ENCODE measurements at places on chromosomes 7 and 10.

GRCh38 chr10:49664842-49665355, 14.6 kb upstream of the C10orf53 start:
- no peak for DNase-seq

GRCh38 chr7:6934981-6935380, 108.9 kb upstream of the CCZ1B start:
- no peak for DNase-seq

DNA sequence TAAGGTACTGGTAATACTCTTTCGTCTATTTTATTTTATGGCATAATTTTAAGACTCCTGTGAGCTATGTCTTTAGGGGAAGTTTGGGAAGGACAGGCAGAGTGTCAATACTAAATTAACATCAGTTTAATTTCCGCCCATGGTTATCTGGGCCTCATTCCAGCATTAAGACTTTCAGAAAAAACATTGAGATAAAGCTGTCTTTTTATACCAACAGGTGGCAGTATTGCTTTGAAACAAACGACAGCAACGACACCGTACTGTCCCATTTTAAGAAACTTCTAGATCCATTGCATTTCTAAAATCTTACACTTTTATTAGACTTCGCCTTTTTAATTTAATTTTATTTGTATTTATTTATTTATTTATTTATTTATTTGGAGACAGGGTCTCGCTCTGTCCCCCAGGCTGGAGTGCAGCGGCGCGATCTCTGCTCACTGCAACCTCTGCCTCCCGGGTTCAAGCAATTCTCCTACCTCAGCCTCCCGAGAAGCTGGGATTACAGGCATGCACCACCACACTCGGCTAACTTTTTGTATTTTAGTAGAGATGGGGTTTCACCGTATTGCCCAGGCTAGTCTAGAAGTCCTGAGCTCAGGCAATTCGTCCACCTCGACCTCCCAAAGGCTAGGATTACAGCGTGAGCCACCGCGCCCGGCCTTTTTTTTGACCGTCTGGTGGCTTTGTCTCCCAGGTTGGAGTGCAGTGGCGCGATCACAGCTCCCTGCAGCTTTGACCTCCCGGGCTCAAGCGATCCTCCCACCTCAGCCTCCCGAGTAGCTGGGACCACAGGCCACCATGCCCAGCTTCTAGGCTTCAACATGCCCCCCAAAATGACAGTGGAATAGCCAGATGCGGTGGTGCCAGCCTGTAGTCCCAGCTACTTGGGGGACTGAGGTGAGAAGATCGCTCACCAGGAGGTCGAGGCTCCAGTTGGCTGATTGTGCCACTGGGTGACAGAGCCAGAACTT, 78.7 kb upstream of the C1GALT1 start:
- no peak for DNase-seq

DNA sequence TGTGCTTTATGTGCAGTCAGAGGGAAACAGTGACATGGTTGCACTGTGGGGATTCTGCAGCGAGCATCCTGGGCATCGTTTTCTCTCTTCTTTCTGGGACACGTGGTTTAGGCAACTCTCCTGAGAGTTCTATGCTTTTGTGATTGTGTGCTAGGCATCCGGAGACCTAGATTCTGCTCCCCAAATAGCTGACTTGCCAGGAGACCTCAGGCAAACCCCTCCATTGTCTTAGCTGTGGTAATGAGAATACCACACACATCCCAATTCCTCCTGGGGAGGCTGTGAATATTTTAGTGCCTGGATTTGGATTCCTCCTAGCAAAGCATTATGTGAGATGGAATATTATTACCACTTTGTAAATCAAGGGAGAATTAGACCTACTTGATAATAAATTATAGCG, 611.9 kb upstream of the C7orf33 start:
- DNase-seq = no peak

DNA sequence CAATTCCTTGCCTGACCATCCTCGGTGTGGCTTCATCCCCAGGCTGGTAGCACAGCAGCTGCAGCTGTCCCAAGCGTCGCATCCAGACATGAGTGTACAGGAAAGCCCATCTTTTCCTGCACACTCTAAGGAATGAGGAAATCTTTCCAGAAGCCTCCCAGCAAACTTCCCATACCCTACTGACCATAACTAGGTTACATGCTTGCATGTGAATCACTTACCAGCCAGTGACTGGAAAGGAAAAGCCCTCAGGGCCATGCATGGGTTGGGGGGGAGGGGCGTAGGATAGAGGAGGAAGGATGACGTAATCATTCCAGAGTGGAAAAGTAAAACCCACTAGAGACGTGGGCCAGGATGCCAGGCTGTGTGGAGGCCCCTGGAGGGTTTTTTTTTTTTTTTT, 18.9 kb upstream of the ZNF212 start:
- no peak for DNase-seq

Measured in stimulated activated CD4-positive, alpha-beta T cell treated with anti-CD3 and anti-CD28 coated beads, Interleukin-1b, Interleukin-23, amount 100 ng/mL, for 24 hours (primary cell).